ENCODE measurements at places on chromosomes 13 and 19. TPM values are rescaled to one million over a fixed set of nuclear protein-coding genes. Genes with fewer than 3 reads are reported as not detected.

Gene PPFIA3
- 6.8 TPM for polyA plus RNA-seq

Gene PSG1
- polyA plus RNA-seq, result 0.21 TPM

GRCh38 chr19:45402298-45403061 lies 2.4 kb downstream of the PPP1R13L start:
- DNase-seq, result no peak

- DNase-seq, result no peak
Observed at GRCh38 chr13:37163641-37164265, 58.3 kb upstream of the CSNK1A1L start.

DNA sequence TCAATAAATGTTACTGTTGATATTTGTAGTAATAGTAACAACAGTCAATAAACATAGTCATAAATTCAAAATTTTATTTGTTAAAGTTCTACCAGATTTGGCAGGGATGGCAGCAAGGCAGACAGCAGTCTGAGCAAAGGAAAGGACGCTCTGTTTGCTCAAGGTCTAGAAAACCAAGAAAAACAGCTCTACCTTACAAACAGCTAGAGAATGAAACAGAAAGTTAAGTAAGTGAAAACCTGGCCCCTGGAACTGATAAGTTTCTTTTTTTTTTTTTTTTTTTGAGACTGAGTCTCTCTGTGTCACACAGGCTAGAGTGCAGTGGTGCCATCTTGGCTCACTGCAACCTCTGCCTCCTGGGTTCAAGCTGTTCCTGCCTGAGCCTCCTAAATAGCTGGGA lies 27.9 kb downstream of the ENOX1 start:
- DNase-seq, result no peak

Gene IRF2BP1
- 15.8 TPM for polyA plus RNA-seq

DNA sequence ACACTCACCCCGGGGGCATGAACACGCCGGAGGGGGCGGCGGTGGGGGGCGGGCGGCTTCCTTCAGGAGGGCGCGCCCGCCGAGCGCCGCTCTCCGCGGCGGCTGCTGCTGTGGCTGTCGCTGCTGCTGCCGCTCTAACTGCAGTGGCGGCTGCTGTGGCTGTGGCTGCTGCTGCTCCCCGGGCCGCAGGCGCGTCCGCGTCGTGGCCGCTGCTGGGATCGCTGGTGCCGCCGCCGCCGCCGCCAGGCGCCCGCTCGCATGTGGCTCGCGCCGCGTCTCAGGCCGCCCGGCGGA lies at the start of gene BBC3:
Gene BBC3, minus strand, starts transcription at position 279 of the 294 bp plus-strand sequence. CDS start 2,768 bp downstream, outside the sequence.
- DNase-seq, result no peak

DNA sequence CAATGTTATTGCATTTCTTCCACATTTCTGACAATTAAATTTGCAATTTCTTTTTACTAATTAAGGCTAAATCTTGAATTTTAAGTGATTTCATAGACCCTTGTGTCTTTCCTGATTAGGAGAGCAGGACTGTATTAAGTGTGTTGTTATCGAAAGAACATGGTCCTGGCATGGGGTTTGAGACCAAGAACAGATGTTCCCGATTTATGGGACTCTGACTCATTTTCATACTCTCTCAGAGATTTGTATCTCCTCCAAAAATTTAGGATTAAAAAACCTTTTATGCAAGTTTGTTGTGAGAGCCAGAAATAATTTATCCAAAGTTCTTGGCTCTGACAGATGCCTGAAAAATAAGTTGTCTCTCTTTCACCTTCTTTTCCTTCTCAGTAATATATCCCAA lies 589.3 kb upstream of the ARGLU1 start:
- DNase-seq, result peak; percentile 39

Gene MICU2
- polyA plus RNA-seq, result 76.3 TPM

DNA sequence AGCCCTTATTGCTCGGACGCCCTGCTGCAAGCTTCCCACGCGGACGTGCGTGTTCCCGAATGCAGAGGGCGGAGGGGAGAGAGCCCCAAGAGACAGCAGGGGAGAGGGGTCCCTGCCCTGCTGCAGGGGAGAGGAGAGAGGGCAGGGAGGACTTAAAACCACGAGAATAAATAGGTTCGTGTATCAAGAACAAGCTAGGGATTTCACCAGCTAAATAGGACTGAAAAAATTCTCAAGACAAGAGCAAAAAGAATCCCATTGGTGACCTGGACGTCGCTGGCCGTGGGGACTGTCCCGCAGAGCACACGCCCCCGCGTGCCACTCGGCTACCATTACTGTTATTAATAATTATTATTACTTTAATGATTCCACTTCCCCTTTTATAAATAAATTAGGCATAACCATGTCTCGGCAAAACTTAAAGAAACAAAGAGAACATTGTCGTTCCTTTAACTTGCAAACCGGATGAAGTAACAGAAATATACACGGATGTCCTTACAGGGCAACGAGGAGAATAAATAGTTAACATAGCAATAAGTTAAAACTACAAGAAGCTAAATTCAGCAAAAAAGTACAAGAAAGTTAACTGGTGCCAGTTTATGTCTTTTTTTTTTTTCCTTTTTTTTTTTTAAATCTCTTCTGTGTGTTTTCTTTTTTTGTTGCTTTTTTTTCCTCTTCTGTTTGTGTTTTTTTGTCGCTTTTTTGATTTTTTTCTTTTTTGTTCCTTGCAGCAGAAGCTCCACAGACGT lies 16.6 kb downstream of the PRKCSH start:
- DNase-seq, result peak; percentile 28

Gene C19orf33
- polyA plus RNA-seq, result 13.1 TPM

Gene RETN
- polyA plus RNA-seq, result 1.5 TPM

DNA sequence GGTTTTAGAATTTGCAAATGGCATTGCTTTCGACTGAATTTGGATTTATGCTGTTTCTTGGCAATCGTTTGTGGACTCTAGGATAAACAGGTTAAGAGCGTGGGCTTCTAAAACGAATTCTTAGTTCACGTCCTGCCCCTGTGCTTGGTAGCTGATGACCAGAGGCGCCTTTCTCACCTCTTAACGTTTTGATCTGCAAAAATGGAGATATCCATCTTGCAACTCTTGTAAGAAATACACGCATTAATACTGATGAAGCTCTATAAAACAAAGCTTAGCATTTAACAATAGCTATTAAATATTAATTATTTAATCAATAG lies 580 bp upstream of the KATNAL1 start:
- no peak for DNase-seq

DNA sequence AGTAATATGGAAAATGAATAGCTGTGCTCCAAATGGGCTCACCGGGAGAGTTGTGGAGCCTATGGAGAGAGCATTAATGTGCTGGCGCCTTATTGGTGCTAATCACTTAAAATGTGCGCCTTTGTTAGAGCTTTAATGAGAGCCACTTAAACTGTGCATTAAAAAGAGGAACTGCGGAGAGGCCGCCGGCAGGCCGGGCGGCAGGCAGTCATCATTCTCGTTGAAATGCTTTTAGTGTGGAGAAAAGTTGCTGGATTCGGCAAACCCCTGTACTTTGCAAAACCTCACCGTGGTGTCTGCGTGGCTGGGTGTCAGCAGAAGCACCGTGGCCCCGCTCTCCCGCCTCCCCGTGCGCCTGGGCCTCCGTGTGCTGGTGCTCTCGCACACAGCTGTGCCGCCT lies 105.5 kb downstream of the KDM4B start:
- no peak for DNase-seq

Gene NCLN
- polyA plus RNA-seq, result 52.4 TPM

- DNase-seq, result no peak
Observed at GRCh38 chr19:38740257-38740592, 4.0 kb downstream of the CAPN12 start.

GRCh38 chr13:80888390-80888789 lies 547.5 kb upstream of the SPRY2 start:
- DNase-seq, result no peak

Gene ZNF628
- 2.0 TPM for polyA plus RNA-seq

Gene GJB2
- 0.31 TPM for polyA plus RNA-seq

Gene KASH5
- not detected for polyA plus RNA-seq

DNA sequence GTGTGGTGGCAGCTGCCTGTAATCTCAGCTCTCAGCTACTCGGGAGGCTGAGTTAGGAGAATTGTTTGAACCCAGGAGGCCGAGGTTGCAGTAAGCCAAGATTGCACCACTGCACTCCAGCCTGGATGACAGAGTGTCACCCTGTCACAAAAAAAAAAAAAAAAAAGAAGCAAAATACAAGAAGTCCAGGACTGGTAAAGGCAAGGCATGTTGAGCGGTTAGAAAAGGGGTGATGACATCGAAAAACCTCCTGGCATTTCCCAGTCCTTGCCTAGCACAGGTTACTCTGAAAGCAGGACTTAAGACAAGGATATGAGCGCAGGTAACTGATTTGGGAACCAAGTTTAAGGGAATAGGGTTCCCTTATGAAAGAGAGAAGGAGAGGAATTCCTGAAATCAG lies 2.5 kb upstream of the LILRB4 start:
- DNase-seq, result no peak

GRCh38 chr19:19321141-19321577 lies 530 bp downstream of the MAU2 start:
- DNase-seq, result no peak

GRCh38 chr13:72804301-72804700 lies 22.4 kb downstream of the PIBF1 start:
- DNase-seq, result no peak

GRCh38 chr19:41910992-41911888 lies 17.0 kb downstream of the ERFL start:
- DNase-seq, result no peak

GRCh38 chr13:33743438-33744368 lies 74.2 kb upstream of the RFC3 start:
- DNase-seq, result no peak

Gene PDCD5
- 131 TPM for polyA plus RNA-seq

- DNase-seq, result no peak
Observed at GRCh38 chr19:44753932-44754749, 5.6 kb downstream of the BCL3 start.

Gene ZNF790
- polyA plus RNA-seq, result 15.7 TPM

- no peak for DNase-seq
Observed at GRCh38 chr19:54616057-54616456, 14.2 kb upstream of the LILRB1 start.

- DNase-seq, result no peak
Observed at GRCh38 chr19:44894946-44895345, 3.9 kb downstream of the TOMM40 start.

Gene TYROBP
- polyA plus RNA-seq, result 12.1 TPM

Gene ONECUT3
- polyA plus RNA-seq, result 0.09 TPM

DNA sequence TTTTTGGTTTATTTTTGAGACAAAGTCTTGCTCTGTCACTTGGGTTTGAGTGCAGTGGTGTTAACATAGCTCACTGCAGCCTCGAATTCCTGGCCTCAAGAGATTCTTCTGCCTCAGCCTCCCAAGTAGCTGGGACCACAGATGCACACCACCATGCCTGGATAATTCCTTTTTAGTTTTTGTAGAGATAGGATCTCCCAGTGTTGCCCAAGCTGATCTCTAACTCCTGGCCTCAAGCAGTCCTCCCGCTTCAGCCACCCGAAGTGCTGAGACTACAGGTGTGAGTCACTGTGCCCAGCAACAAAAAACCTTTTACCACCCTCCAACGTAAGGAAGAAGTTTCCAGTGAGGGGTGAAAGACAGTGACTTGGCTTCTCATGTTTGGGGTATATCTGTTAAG lies 81.1 kb upstream of the TSHZ3 start:
- DNase-seq, result no peak

- DNase-seq, result no peak
Observed at GRCh38 chr13:50847501-50847900, 4.0 kb upstream of the DLEU7 start.

- no peak for DNase-seq
Observed at GRCh38 chr19:50460161-50460765, 16.0 kb upstream of the EMC10 start.

Gene B3GNT3
- 0.10 TPM for polyA plus RNA-seq

Gene LPAR2
- polyA plus RNA-seq, result 46.2 TPM

DNA sequence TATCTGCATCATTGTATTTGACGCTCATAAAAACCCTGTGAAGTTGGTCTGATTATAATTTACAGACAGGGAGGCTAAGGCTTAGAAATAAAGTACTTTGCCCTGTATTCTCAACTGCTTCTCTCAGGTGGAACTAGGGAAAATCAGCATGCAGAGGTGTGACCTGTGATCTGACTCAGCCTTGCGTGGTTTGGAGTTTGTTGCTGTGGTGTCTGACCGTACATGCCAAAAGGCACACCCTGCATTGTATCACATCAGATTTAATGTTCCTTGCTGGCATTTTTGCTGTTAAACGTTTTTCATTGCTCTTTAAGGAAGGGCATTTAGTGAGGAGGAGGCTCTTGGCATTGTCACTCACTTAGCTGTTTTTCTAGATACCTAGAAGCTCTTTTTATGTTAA lies 58.8 kb upstream of the C1QTNF9B start:
- DNase-seq, result no peak

DNA sequence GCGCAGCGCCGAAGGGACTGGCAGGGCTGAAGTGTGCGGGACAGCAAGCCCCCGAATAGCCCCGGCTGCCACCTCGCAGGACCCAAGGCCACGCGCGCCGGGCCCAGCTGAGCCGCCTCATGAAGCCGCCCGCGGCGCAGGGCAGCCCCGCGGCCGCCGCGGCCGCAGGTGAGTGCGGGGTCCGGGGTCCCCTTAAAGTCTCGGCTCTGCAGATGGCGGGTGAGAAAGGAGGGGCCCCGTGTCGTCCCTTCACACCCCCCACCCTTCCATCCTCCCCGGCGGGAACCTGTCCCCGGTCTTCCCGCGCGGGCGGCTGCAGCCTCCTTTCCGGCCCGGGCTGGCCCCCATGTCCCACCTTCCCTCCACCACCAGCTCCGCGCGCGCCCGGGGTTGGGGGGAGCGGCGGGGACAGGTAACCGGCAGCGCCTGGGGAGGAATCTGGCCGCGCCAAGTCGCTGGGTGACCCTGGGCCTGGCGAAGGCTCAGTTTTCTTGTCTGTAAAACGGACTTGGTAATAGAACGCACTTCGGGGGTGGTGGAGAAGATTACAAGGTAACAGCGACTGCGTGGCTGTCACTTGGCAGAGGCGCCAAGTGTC lies 338 bp downstream of the RGCC start:
- no peak for DNase-seq

- no peak for DNase-seq
Observed at GRCh38 chr13:94598281-94598680, 2.3 kb upstream of the TGDS start.

Gene UTP14C
- 29.2 TPM for polyA plus RNA-seq

- DNase-seq, result no peak
Observed at GRCh38 chr19:662207-662961, 630 bp downstream of the RNF126 start.

All from right lung (tissue), 10 donors.